ENCODE measurements at places on chromosomes 2 and 18.
A peak's percentile ranks its signal among the peaks of the same experiment; 100 is the strongest.

DNA sequence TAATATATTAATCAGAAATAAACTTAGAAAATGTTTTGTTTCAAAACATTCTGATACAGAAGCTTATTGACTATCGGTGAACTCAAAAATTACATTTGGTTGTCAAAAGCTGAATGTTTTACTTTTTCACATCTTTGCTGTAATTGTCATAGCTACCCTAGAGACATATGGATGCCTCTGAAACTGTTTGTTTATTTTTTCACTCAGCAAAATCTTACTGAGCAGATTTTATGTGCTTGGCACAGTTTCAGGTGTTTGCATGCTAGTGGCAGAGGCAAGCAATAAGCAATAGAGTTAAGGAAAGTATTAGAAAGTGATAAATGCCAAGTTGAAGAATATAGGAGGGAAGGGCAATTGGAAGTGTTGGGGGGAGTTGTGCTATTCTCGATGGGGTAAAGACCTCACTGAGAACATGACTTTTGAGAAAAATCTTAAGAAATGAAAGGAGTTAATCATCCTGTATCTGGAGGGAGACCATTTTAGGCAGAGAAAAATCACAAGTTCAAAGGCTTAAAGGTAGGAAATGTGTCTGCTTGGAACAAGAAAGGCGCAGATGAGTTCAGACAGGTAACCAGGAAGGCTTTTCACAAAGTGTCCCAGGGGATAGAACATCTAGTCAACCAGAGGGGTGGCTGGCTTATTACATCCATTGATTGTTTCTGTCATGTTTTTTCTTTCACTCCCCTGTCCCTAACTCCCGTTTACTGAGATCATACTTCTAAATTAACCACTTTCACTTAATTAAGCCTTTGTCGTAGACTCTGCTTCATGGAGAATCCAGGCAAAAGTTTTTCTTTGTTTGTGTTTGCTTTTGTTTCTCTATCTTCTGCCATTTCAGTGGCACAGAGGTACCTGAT lies 27.2 kb upstream of the COBLL1 start:
- no peak for DNase-seq

- DNase-seq, result no peak
Measured at GRCh38 chr18:49751427-49752094, 61.8 kb downstream of the ACAA2 start.

GRCh38 chr2:150464270-150464669 lies 23.2 kb downstream of the RND3 start:
- DNase-seq, result no peak

DNA sequence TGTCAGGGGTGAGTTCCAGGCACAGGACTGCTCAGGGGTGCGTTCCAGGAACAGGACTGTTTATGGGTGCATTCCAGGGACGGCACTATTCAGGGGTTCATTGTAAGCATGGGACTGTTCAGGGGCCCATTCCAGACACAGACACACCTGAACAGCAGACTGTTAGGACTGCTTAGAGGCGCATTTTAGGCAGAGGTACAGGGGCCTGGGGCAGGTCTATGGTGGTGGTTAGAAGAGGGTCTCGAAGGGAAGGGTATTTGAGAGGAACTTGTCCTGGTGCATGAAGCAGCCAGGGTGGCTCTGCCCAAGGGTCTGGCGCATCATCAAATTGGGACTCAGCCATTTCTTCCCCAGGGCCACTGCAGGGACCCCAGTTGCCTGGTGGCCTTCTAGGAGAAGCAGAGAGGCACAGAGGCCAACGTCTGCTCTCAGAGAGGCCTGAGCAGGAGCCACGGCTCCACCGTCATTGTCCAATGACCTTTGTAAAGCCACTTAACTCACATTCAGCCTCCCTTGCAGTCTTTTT lies 14.8 kb upstream of the MLPH start:
- DNase-seq, result no peak

DNA sequence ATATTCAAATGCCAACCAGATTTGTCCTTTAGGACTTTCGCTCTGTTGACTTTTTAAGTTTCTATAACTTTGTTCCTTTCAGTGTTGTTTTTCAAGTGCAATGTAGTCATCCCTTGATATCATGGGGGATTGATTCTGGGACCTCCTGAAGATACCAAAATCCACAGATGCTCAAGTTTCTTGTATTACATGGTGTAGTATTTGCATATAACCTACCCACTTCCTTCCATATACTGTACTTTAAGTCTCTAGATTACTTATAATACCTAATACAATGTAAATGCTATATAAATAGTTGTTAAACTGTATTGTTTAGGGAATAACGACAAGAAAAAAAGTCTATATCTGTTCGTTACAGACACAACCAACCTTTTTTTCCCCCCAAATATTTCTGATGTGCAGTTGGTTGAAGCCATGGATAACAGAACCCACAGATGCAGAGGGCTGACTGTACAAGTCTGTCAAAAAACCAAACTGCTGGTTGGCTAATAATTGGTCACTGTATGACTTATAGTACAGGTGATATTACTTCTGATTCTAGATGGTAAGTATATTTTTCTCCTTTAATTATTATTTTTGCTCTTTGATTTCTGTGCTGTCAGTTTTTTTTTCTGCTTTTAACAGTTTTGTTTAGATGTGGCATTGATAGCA lies 201.7 kb upstream of the STON1 start:
- DNase-seq, result no peak

GRCh38 chr2:105789745-105790460 lies 45.2 kb downstream of the NCK2 start:
- peak; percentile 50 for DNase-seq

DNA sequence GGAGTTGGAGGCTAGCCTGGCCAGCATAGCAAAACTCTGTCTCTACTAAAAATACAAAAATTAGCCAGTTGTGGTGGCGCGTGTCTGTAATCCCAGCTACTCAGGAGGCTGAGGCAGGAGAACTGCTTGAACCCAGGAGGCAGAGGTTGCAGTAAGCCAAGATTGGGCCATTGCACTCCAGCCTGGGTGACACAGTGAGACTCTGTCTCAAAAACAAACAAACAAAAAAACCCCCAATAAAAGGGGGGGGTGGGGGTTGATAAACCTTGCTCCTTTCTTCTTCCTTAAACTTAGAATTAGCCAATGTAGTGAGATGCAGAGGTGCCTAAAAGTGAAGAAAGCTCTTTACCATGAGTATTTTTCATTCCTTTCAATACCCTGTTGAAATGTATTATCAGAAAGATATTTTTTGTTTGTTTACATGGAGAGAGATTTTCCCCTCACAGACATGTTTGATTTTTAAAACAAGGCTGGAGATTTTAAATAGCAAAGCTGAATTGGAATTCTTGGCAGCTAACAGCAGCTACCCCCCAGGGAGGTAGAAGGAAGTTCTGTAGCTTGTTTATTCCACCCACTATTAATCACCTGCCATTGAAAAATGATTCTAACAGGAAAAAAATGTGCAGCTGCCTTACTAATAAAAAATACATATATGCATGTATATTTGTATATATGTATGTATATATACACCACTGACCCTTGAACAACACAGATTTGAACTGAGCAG lies 48.6 kb downstream of the GYPC start:
- DNase-seq, result no peak

GRCh38 chr2:212013626-212014025 lies 525.0 kb downstream of the ERBB4 start:
- no peak for DNase-seq

DNA sequence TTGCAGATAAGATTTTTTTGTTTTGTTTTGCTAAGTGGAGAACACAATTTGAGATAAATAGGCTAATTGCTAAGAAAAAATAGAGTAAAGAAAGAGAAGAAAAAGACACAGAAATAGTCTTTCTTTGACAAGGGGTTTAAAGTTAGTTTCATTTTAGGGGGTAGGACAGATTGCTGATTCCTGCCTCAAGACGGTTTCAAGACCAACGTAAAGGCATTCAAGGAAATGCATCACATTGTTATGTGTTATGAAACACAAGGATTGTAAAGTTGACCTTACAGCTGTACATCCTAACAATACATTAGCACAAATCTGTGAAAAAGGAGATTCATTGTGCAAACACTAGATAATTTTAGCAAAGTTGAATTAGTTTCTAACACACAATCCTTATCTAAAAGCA lies 22.7 kb upstream of the ETAA1 start:
- DNase-seq, result no peak

GRCh38 chr2:125033871-125034270 lies 1008.8 kb downstream of the CNTNAP5 start:
- DNase-seq, result no peak

- DNase-seq, result no peak
Measured at GRCh38 chr2:53353135-53354114, 414.2 kb upstream of the CHAC2 start.

- DNase-seq, result no peak
Measured at GRCh38 chr2:168751104-168751740, 51.2 kb upstream of the NOSTRIN start.
